ENCODE measurements at places on chromosomes 3 and 15. TPM values are rescaled to one million over a fixed set of nuclear protein-coding genes. Genes with fewer than 3 reads are reported as not detected.

The SLC7A14 gene
- total RNA-seq: 6.6 TPM

The GOLGA6L7 gene
- total RNA-seq: not detected

The TRAIP gene
- total RNA-seq: 10.6 TPM

The ISLR2 gene
- total RNA-seq: 1.3 TPM

The ZPLD1 gene
- total RNA-seq: not detected

The CLEC3B gene
- 1.2 TPM for total RNA-seq

The ADAMTSL3 gene
- total RNA-seq: 13.2 TPM

The ATP13A3 gene
- total RNA-seq: 60.2 TPM

The RBSN gene
- total RNA-seq: 35.2 TPM

The SLC9C1 gene
- total RNA-seq: 0.69 TPM

The KIF15 gene
- 10.6 TPM for total RNA-seq

The ZNF619 gene
- 9.7 TPM for total RNA-seq

The ALDH1L1 gene
- total RNA-seq: 1.2 TPM

The SST gene
- 5.6 TPM for total RNA-seq

The MOBP gene
- not detected for total RNA-seq

The SNRK gene
- total RNA-seq: 19.3 TPM

The ERICH6 gene
- total RNA-seq: 0.68 TPM

The GOLGA6A gene
- total RNA-seq: 0.20 TPM

The RPS27L gene
- total RNA-seq: 130 TPM

The SH3BP5 gene
- total RNA-seq: 88.6 TPM

The GJD2 gene
- total RNA-seq: not detected

The C2CD4B gene
- not detected for total RNA-seq

The ABI3BP gene
- total RNA-seq: 3.0 TPM

The IL17RB gene
- total RNA-seq: 1.4 TPM

The LEKR1 gene
- total RNA-seq: 3.4 TPM

The MNS1 gene
- total RNA-seq: 2.5 TPM

The DCP1A gene
- 35.4 TPM for total RNA-seq

The PIERCE2 gene
- total RNA-seq: 2.2 TPM

The TTC14 gene
- total RNA-seq: 79.9 TPM

The GOLGA6L10 gene
- total RNA-seq: 11.0 TPM

The TRMT10C gene
- 26.3 TPM for total RNA-seq

The CCR9 gene
- total RNA-seq: not detected

The MANF gene
- total RNA-seq: 99.7 TPM

Measured in mesothelial cell of epicardium (in vitro differentiated cells).